ENCODE measurements at places on chromosomes 12 and 14.

GRCh38 chr12:108518101-108518715, 3.1 kb downstream of the FICD start:
- no peak for DNase-seq

GRCh38 chr12:112798048-112798760, 6.7 kb downstream of the RPH3A start:
- no peak for DNase-seq

GRCh38 chr12:115623764-115624334, 653.6 kb downstream of the MED13L start:
- DNase-seq, result no peak

- DNase-seq, result no peak
Measured at GRCh38 chr14:57820581-57820980, 45.3 kb downstream of the SLC35F4 start.

DNA sequence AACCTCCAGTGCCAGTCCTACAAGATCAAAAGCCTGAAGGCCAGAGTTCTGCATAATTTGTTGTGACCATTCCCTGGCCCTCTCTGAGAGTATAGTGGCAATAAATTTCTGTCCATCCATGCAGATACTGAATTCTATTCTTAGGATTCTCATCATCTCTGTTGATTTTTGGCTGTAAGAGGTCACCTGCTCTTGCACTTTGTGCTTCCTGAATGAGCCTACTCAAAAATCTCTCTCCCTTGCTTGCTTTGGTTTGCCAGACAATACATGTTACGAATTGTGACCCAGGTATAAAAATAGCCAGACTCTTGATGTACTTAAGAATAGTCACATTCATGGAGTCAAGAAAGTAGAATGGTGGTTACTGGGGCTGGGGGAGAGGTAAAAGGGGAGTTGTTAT, 16.7 kb downstream of the ZNF664 start:
- no peak for DNase-seq

GRCh38 chr12:50620109-50620977, 115.6 kb downstream of the DIP2B start:
- DNase-seq, result no peak

- no peak for DNase-seq
Measured at GRCh38 chr14:52538623-52539022, 13.7 kb downstream of the TXNDC16 start.

DNA sequence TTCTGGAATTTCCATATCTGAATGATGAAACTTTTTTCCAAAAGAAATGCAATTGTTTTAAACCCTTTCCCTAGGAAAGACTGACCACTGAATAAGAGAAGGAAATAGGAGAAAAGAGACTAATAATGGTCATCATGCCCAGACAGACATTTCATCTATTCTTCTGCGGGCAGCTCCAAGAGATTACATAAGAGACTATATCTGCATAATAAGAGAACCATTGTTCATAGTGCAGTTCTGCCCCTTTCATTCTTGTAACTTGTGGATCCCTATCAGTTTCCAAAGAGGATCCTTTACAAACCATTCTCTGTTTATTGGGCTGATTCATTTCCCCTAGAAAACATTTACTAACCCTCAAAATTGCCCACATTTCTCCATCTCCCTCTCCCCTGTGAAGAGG, 197.8 kb downstream of the FSCB start:
- no peak for DNase-seq

DNA sequence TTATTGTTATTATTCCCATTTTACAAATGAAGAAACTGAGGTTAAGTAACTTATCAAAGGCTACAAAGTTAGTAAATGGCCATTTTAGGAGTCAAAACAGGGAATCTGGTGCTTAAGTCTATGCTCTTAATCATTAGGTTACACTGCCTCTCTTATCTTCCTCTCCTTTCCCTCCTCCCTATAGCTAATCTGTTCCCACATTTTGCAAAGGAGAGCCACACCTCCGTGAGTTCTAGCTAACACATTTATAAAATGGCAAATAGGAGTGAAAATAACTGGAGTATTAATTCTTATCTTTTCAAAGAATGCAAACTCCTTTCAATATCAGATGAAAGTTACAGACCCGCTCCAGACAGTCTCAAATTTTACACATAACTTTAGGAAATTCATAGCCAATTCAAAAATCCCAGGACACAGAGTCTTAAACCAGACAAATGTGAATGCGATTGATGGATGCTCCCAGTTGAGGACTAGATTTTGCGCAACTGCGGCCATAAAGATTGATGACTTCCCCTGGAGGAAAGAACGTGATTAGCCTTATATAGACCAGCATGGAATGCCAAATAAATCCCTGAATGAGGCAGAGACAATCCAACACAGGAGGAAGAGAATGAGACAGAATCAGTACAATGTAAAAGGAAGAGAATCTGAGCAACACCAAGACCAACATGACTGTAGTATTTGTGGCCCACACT, 225.0 kb upstream of the ARID2 start:
- DNase-seq, result no peak

- no peak for DNase-seq
Measured at GRCh38 chr12:79119796-79120195, 255.2 kb downstream of the SYT1 start.

- DNase-seq, result no peak
Measured at GRCh38 chr12:64273527-64274403, 51.7 kb upstream of the KICS2 start.

- DNase-seq, result no peak
Measured at GRCh38 chr14:23141706-23142444, 22.8 kb upstream of the CEBPE start.

- no peak for DNase-seq
Measured at GRCh38 chr14:89391123-89391522, 25.9 kb downstream of the FOXN3 start.

DNA sequence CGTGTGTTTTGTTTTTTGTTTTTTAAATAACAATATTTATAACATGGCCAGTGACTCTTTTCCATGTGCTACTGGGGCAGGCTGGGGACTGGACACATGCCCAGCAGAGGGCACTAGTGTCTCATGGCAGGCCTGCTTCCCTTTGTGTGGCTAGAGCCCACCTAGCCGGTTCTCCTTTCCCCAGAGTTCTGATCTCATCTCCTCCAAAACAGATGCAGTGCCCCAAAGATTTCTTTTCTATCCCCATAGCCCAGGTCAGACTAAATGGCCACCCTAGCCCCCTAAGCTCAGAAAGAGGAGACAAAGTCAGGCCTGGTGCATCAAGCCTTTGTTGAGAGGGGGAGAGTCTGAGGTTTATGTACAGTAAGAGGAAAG, 21.2 kb downstream of the PRPF40B start:
- DNase-seq, result peak; percentile 65

GRCh38 chr14:63960926-63961567, 108.2 kb downstream of the SYNE2 start:
- DNase-seq, result no peak

GRCh38 chr12:31682136-31682962, 22.9 kb downstream of the ETFBKMT start:
- peak; percentile 29 for DNase-seq

DNA sequence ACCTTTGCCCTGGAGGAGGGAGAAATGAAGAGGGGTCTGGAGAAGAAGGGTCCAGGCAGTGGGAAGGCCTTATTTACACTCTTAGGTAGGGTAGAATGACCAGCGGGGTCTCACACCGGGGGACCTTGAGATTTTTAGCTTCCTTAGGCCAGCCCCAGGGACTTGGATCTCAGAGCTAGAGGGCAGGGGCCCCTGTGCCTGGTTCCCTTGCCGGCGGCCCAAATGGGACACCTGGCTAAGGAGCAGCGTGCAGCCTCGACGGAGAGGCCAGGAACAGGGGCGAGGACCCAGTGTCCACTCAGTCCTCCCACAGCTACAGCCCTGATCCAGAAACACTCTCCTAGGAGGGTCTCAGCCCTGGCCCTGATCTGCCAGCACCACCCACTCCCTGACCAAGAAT, 41.8 kb downstream of the DIO3 start:
- DNase-seq, result no peak

DNA sequence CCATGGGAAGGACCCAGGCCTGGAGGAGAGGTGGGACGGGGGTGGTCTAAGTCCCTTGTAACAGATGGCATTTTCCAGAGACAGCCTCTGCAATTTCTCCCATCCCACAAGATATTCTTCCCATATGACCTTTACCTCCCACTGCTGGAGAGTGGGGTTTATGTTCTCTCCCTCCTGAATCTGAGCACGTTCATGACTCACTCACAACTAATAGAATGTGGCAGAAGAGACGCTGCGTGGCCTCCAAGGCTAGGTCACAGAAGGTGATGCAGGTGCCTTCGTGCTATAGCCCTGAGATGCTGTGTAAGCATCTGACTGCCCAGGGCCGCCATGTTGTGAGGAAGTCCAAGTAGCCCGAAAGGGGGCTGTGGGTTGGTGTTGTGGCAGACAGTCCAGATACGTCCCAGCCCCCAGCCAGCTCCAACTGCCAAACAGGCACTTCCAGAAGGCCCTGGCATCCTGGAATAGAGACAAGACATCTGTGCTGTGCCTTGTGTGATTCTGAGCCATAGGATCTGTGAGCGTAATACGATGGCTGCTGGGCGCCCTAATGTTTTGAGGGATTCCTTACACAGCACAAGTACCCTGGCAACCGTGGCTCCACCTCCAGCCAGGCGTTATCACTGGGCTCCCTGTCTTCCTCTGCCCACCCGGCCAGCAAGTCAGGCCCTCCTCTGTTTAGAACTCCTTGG, 56.1 kb upstream of the NCOR2 start:
- no peak for DNase-seq

DNA sequence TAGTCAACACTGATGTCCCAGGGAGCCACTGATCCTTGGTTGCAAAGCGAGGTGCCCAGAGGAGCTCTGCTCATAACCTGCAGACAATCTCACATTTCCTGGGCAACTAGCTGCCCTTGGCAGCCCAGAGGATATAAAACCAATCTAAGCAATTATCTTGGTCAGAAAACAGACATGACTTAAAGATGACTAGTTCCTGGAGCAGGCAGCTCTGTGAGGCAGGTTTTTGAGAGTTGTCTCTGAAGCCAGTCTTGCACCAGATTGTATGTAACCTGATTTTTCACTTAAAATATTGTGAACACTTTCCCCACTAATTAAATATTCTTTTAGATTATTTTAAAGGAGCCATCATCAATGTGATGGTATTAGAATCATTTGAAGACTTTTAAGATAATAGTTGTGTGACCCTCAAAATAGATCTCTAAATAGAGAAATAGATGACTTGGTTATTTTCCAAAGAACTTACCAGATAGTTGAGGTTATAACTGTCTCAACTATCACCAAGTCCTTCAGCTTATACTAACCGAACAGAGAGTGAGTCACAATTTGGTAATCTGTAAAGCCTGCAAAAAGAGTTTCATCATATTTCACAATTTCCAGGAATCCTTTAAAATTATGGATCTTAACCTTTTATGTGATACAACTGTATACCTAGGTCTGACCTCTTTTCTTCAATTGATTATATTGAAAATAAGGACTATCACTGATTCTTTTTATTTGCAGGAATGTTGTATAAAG, 75.9 kb downstream of the LIN7A start:
- no peak for DNase-seq

DNA sequence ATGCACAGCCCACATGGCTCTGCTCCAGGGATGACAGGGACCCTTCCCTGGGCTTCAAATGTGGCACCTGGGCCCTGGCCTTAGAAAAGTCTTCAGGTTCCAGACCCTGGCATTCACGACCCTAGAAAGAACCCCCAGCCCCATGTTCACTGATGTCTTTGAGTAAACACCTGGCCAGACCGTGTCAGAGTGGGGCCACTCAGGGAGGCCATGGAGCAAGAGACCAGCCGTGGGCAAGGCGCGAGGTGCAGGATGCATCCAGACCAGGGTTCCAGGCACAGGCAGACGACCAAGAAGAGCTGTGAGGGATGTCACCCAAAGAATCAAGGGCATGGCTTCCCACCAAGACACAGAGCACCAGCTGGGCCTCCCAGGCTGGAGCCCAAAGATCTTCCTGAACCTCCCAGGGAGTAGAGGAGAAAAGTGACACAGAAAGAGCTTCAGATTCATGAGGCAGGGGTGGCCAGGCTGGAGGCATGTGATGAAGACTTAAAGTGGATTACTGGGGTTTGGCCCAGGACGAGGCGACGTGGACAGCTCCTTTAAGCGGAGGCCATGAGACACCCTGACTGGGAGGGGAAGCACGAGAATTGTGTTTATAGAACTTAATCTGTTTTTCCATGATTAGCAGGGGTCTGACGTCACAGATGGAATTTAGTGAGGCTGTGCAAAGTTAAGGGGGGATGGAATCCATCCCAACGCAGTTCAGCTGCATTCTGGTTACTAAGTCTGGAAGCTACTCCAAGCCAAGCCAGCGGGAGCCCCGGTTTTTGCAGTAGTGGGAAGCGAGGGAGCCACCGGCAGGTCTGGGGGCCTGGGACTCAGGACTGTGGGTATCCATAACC, 61.6 kb downstream of the ARL6IP4 start:
- DNase-seq, result no peak

DNA sequence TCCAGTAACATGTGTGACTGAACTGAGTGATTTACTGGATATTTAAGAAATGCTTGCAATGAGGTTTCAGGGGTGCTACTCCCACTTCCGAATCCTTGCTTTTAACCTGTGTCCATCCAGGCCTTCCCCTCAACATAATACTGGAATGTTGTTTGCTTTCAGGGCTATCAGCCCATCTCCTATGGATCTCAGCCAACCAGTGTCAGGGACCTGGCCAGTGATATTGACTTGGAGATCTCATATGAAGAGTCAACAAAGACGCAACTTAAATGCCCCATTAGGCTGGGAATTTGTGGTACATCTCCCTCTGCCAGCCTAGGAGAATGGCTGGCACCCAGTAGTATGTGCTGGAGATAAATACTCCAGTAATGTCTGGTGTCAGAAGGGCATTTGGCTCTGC, 889 bp upstream of the IFT43 start:
- no peak for DNase-seq

GRCh38 chr14:37590428-37591139, 4.5 kb downstream of the FOXA1 start:
- no peak for DNase-seq

DNA sequence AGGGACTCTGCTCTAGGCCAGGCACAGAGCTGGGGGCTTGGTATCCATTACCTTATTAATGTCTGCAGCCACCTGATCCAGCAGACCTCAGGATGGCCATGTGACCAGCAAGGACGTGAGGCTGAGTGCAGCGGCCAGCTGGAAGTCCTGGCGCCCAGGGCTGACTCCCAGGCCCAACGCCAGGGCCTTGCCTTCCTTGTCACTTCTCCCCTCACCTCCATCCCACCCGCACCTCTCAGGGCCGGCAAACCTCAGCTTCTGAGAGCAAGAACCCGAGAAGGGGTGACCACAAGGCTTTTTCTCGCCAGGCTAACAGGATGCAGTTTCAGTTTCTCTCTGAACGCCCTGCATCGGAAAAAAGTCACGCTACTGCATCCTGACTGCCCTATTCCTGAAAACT, 15.4 kb downstream of the RAB35 start:
- DNase-seq, result no peak

DNA sequence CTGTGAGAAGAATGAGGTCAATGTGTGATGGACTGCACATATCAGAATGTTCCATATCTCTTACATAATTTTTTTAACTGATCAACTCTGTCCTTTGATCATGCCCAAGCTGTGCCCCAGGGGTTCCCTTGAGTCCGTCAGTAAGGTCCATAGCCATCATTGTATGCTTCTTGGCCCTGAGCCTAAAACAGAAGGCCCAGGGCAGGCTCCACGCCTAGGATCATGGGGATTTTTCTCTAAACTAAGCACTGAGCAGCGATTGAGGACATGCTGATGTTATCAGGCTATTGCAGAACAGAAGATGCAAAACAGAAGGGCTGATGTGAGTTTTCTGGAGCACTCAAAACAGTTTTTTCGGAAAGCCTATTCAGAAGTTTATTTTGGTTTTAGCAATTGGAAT, 20.9 kb downstream of the RNASE9 start:
- DNase-seq, result no peak

Measured in activated CD4-positive, alpha-beta T cell treated with anti-CD3 and anti-CD28 coated beads for 24 hours (primary cell).